Activated CD4-positive, alpha-beta memory T cell treated with anti-CD3 and anti-CD28 coated beads for 36 hours (primary cell): ENCODE measurements at places on chromosomes 12 and 14. TPM values are rescaled to one million over a fixed set of nuclear protein-coding genes. Genes with fewer than 3 reads are reported as not detected.

DNA sequence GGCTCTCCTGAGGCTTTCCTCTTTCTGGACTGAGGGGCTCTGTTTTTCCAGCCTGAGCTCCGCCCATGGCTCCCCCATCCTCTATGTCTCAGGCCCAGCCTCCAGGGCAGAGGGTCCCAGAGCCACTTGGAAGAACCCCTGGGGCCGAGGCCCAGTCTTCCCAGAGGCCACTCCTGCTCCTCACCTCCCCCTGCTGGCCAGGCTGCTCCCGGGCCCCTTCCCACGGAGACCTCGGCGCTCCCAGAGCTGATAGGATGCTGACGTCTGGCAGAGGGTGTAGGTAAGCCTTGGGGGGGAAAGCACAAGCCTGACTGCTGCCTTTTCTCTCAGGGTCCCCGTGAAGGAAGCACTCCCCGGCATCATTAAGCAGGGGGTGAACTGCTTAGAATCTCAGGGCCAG is 51.4 kb downstream of the ERH start:
- peak; percentile 26 for DNase-seq

TRMT5 gene
- 18.3 TPM for total RNA-seq

NXPH4 gene
- 0.46 TPM for total RNA-seq

C12orf54 gene
- total RNA-seq = not detected

RTL1 gene
- not detected for total RNA-seq

- no peak for DNase-seq
Observed at GRCh38 chr14:50340963-50341362, 28.8 kb downstream of the DMAC2L start.

DNA sequence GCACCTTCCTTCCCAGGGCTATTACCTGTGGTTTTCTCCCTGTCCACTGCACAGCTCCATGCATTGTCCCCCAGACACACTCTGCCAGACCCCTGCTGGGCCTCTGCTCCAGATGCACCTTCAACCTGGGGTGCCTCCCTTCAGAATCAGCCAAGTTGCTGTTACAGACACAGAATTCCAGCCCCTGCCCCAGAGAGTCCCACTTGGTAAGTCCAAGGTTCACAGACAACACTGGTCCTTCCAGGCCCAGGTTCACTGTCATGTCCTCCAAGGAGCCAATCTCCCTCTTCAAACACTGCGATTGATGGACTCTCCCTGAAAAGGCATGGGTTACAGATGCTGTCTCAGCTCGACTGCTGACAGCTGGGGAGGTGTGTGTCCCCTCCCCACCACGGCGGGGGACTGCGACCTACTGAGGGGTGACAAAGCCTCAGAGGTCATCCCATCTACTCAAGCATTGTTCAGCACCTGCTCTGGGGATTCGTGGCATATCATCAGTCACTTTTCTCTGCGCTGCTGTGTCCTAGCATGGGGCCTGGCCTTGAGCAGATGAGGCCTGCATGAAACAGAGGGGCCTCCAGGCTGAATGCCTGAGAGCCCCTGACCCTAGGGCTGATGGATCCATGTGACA is 24.3 kb downstream of the CALM1 start:
- DNase-seq = no peak

- no peak for DNase-seq
Observed at GRCh38 chr14:25411781-25412757, 362.1 kb upstream of the STXBP6 start.

DNA sequence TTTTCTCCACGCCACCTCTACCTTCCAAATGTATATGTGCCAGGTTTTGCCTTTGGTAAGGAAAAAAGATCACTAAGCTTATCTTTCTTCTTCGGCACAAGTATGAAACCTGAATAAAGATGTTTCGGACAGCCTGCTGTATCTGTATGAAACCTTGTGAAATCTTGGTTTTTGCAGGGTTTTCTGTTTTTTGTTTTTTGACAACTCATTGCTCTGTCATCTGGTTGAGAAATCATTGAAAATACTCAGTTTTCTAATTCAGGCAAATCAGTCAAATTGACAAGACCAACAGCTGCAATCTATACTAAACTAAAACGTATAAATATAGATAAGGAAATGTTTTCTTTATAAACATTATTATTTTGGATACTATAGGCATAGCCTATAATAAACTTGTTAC is 63.1 kb upstream of the FGD4 start:
- DNase-seq = no peak

DNA sequence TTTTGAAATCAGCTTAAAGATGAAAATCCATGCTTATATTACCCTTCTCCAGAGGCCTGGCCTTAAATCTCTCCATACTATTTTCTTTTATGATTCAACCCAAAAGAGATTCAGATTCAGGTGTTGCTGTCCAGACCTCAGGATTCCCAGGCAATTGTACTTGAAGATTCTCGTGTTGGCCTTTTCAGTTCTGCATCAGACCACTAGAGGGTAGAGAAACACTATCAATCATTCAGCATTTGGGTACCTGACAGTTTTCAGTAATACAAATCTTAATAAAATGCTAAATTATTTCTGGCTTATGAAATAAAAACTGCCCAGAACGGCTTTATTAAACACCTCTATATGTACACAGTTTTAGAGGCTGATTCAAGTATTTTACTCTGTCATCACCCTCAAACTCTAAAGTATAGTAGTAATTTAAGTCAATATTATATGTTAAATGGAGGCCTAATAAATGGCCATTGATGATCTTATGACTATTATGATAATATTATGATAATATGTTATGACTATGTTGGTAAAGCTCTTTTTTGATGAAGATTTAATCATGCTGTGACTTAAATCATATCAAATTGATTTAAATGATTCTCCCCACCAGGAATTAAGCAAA is 301.1 kb downstream of the DUSP6 start:
- DNase-seq = no peak

DNA sequence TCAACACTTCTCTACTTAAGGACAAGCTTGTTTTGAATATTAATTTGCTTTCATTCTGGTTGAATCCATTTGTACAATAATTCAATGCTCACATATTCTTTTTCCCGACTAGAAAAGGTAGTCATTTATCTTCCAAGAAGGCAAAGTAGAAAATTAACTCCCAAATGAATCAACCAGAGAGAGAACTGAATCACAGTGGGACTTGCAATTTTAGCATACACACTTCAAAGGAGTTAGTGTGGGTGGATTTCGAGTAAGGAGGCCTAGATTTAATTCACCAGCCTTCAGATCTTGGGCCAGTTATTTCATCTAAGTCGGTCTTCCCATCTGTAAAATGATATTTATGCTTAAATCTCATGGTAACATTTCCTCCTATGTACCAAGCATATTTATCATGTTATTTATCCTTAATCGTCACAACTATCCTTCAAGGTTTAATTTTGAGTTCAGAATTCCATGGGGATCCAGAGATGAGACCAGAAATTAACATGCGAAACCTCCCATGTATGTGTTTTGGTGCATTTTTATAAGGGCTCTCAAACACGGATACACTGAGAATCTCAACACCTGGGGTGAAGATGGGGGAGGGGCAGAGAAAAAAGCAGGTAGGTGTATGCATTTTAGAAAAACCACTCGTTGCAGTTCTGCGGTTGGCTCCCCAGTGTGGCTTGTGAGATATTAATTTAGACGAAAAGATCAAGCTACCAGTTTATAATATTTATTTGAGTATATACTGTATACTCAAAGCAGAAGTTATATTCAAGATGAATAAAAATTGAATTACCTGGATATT is 38.9 kb upstream of the IL22 start:
- DNase-seq = no peak

SDS gene
- not detected for total RNA-seq

DNA sequence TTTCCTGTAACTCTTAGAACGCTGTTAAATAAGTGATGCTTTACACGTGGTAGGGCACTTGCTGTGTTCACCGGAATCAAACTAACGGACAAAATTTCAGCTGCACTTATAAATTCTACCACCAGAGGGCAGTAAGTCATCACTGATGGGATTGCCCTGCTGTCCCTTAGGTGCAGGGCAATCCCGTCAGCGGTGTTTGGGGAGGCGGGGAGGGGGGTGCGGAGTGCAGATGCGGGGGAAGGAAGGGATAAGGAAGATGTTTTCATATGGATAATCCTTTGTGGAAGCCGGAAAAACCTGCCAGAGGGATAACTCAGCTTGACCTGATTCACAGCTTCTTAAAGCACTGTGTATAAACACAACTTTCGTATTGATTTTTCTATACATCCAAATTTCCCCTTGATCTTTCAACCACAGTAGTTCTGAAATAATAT is 21.7 kb upstream of the SLC10A1 start:
- DNase-seq = peak; percentile 54

- DNase-seq = no peak
Observed at GRCh38 chr14:104066719-104067295, 18.7 kb upstream of the ASPG start.

DNA sequence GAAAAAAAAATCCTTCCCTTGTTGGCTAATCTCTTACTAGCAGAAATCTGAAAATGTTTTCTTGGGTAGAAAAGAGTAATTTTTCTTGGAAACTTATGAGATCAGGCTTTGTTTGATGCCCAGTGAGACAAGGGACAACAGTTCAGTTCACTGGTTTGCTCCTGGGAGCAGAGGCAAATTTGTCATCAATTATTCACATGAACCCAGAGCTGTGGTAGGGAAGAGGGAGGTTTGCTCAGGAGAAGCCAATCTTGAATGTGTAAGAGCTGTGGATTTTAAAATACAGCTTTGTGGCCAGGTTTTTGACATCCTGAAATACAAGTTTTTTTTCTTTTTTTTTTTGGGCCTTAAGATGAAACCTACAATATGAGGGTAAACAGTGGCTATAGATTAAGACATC is 426.6 kb downstream of the ATP23 start:
- DNase-seq = no peak

CAPS2 gene
- 2.1 TPM for total RNA-seq

GRCh38 chr12:19894050-19894449 is 454.8 kb downstream of the AEBP2 start:
- DNase-seq = no peak

MEG3 gene
- not detected for total RNA-seq

FOXG1 gene
- total RNA-seq = not detected

GRCh38 chr14:70635971-70636595 is 5.6 kb upstream of the TTC9 start:
- DNase-seq = no peak

RFX4 gene
- total RNA-seq = not detected

DNA sequence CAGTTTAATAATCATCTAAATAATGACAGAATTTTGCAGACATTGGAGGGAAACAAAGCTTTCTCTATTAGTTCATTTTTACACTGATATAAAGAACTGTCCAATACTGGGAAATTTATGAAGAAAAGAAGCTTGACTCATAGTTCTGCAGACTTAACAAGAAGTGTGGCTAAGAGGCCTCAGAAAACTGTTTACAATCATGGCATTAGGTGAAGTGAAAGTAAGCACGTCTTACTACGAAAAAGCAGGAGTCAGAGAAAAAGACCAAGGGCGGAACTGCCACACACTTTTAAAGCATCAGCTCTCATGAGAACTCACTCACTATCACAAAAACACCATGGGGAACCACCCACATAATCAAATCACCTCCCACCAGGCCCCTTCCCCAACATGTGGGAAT is 804.4 kb downstream of the FLRT2 start:
- DNase-seq = no peak

- no peak for DNase-seq
Observed at GRCh38 chr14:63726499-63726898, 1.4 kb downstream of the SGPP1 start.

DNA sequence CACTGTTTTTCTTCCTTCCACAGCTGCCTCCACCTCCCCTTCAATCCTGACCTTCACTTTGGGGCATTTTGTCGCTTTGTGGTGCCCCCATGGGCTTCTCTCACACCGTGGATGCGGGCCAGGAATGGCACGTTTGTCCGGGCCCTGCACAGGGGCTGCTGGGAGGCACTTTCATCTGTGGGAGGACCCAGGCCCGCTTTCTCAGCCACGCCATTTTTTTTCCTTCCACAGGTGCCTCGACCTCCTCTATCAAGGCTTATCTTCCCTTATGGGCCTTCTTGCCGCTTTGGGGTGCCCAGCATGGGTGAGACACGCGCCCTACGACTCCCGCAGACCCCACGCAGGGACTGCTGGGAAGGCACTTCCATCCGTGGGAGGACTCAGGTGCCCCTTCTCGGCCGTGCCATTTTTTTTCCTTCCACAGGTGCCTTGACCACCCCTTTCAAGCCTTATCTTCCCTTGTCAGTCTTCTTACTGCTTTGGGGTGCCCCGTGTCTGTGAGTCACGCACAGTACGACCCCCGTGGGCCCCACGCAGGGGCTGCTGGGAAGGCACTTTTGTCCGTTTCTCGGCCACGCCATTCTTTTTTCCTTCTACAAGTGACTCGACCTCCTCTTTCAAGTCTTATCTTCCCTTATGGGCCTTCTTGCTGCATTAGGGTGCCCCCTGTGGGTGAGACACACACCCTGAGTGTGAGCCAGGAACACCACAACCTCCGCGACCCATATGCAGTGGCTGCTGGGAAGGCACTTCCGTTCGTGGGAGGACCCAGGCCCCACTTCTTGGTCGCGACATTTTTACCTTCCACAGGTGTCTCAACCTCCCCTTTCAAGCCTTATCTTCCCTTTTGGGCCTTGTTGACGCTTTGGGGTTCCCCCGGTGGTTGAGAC is 270.7 kb downstream of the ALG10 start:
- no peak for DNase-seq

TPH2 gene
- total RNA-seq = not detected
